ENCODE measurements at places on chromosomes 12 and 14.

- DNase-seq: no peak
These were observed 103.8 kb downstream of the PRKD1 start for GRCh38 chr14:29823816-29824215.

GRCh38 chr14:75220156-75220555 is 43.7 kb upstream of the TMED10 start:
- DNase-seq: no peak

DNA sequence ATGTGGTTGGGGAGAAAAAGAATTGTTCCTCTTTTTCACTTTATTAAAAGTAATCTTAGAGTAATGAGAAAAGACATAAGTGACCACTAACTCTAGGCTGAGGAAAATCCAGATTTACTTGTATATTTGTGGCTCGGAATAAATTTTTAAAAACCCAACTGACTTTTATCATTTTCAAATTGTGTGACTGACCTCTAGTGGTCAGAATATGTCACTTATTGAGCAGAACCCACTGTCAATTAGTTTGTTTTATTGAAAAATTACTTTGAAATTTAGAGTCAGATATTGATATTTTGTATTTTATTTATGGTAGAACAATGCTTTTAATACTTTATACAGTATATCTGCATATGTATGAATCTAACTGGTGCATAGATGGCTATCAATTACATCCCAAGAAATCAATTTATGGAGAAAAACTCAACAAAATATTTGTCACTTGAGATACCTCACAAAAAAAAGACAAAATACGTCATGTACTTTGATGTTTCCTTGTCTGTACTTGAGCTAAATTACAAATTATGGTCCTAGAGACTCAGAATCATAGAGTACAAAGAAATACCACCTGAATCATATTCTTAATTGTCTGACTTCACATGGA is 229.4 kb downstream of the CNTN1 start:
- DNase-seq: no peak

DNA sequence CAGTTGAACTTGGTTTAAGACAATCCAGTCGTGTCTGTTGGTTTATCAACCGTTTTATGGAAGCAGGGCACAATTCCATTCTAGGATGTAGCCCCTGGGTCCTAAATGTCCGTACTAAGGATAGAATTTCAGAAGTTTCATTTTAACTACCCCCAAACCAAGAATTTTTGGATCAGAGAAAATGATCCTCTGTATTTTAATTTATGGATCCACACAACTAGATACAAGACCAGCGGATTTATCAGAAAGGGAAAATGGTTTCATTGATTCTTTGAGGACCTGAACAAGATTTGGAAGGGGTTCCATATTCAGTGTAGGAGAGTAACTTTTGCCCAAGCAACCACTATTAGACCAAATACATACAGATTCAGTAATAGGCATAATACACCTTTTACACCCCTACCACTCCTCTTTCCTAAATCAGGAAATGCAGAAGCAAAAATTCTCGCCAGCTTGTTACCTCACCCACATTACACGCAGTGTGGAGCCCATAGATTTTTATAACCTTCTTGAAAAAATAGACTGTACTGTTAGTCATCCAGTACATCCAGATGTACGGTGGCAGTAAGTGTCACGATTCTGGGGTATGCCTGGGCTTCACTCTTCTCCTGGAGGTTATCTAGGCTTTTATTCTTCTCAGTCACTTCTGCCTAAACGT is 1.4 kb upstream of the FBXL14 start:
- DNase-seq: no peak

- no peak for DNase-seq
These were observed 183.4 kb upstream of the PPFIA2 start for GRCh38 chr12:81942594-81942993.

DNA sequence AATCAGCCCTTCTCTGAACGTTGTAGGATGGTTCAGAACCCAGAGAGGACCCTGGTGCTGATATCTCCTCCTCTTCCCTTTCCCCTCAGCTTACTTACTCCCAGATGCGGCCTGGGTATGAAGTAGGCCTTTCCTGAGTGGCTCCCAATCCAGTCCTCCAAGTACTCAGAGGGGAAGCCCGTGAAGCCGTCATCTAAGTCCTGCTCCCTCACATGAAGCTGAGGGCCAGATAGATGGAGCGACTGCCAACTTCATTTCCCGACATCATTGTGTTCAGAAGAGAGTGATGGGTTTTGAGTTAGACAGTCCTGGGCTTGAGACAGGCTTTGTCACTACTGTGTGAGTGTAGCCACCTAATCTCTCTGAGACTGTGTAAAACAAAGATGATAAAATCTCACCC is 2.7 kb downstream of the APOLD1 start:
- DNase-seq: no peak

GRCh38 chr12:122724641-122725243 is 5.9 kb downstream of the HCAR1 start:
- no peak for DNase-seq

Measured in stimulated activated CD4-positive, alpha-beta T cell treated with anti-CD3 and anti-CD28 coated beads, Interleukin-1b, Interleukin-23, amount 100 ng/mL, for 4 hours (primary cell).